Activated CD4-positive, alpha-beta T cell treated with anti-CD3 and anti-CD28 coated beads, Interleukin-10, Interleukin-2, amounts not matched to agents 100 ng/mL and 50 ng/mL, durations not matched to agents 16 hours and 8 hours (primary cell): ENCODE measurements at places on chromosomes 1 and 21.

DNA sequence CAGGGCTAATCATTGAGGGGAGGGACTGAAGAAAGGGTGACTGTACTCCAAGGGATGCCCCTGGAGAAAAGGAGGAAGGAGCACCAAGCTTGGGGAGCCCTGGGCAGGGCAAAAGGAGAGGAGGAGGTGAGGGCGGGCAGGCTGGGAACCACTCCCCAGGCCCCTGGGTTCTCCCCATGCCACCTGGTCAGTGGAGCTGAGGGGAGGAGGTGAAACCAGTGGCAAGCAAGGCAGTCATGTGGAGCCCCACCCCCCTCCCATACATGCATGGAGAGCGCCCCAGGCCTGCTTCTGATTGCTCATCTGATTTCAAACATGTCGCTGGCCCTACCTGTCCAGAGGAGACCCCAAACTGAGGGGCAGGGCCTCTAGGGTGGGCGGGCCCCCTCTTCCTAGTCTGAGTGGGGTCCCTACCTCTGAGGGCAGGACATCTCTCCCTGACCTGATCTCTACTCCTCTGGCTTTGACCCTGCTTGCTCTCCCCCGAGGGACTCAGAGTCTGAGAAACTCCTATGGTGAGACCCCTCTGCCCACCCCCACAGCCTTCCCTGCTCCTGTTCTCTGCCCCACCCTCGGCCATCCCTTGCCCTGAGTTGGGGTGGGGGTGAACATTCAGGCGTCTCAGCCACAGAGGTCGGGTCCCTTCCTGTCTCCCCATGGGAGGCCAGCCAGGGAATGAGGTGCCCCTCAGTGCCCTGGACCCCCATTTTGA lies 18.6 kb downstream of the INSRR start:
- no peak for DNase-seq

- peak; percentile 91 for DNase-seq
Observed at GRCh38 chr1:93692983-93693591, 11.4 kb upstream of the BCAR3 start.

- peak; percentile 6 for DNase-seq
Observed at GRCh38 chr21:30613836-30614235, at the start of gene KRTAP6-1. KRTAP6-1 (minus strand) TSS chr21:30613930; CDS start chr21:30613904, 26 bp downstream.

DNA sequence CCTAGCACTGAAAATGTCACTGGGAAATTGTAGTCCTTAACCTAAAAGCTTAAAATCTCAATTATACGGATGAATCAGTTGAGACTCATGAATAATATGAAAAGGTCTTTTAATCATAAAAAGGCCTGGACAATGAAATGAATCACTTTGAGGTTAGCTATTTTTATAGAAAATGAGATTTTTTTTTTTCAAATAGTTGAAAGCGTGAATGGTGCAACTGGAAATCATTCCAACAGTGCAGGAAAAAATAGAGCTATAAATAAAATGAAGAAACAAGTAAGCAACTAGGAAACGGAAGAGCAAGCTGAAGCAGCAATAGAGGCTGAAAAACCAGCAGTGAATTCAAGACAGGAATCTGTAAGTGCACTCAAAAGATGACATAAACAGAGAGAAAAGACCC lies 142.9 kb downstream of the BACH1 start:
- no peak for DNase-seq

- DNase-seq: no peak
Observed at GRCh38 chr1:232542633-232543593, 87.0 kb downstream of the SIPA1L2 start.

DNA sequence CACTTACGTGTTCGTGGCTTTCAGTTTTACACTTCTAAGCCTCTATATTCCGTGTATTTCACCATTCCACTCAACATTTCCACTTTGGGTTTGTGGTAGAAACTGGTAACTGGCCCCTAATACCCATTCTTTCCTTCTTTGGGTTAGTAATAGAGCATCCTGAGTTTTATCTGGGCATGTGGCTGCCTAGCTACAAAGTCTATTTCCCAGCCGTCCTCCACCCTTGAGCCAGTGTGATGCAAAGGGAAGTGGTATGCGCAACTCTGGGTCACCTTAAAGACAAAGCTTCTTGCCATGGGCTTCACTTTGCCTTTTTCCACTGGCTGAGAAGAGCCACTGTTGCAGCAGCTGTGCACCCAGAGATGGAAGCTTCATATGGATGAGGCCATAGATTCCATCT lies 73.9 kb downstream of the LAMC2 start:
- peak; percentile 38 for DNase-seq
